ENCODE measurements at places on chromosomes 13 and 19.

DNA sequence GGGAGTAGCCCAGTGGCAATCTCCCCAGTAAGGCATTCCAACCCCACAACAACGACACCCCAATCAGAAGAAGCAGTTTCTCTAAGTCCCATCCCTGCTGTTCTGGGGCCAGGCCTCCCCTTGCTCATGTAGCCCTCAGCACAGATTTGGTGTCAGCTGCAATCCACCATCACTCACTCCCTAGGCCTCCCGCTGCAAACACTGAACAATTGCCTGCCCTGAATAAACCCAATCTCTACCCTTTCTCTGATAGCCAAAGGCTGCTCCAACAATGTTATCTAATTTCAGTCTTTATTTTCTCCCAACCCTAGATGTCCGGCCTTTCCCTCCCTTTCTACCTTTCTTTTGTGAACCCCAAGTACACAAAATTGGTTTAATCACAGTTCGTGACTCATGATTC, 5.6 kb upstream of the SOX21 start:
- peak; percentile 8 for DNase-seq

- no peak for DNase-seq
These were observed 7.4 kb upstream of the SIGLEC11 start for GRCh38 chr19:49968279-49968922.

DNA sequence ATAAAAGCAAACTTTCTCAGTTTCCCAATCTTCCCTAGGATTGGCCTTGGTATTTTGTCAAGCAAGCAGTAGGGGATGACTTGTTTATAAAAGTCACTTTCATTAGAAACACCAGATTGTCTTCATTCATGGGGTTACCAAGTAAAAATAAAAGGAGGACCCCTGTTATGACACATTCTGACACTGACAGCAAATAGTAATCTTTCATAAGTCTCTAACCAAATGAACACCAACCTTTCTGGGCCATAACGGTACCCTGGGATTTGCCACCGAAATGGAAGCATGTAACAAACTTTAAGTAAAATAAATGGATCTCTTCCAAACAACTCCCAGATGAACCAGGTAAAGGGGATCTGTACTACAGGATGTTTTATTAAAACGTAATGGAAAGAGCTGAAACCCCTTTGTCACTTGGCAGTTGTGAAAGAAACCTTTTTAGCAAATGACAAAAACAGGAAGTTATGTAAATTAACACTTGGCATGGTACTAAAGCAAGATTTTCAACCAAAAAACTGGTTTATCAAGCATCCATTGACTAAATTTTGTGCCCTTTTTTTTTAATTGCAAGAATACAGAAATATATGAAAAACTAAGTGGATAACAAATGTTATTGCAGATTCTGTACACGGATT, 335.6 kb downstream of the RBM26 start:
- DNase-seq, result no peak

GRCh38 chr19:35154525-35155406, at the start of gene FXYD5:
TSS of gene FXYD5 (plus strand) at chr19:35154735. CDS start at chr19:35155551, 816 bp downstream.
- peak; percentile 57 for DNase-seq

- DNase-seq, result no peak
These were observed 134.6 kb upstream of the ARGLU1 start for GRCh38 chr13:106702505-106702904.

DNA sequence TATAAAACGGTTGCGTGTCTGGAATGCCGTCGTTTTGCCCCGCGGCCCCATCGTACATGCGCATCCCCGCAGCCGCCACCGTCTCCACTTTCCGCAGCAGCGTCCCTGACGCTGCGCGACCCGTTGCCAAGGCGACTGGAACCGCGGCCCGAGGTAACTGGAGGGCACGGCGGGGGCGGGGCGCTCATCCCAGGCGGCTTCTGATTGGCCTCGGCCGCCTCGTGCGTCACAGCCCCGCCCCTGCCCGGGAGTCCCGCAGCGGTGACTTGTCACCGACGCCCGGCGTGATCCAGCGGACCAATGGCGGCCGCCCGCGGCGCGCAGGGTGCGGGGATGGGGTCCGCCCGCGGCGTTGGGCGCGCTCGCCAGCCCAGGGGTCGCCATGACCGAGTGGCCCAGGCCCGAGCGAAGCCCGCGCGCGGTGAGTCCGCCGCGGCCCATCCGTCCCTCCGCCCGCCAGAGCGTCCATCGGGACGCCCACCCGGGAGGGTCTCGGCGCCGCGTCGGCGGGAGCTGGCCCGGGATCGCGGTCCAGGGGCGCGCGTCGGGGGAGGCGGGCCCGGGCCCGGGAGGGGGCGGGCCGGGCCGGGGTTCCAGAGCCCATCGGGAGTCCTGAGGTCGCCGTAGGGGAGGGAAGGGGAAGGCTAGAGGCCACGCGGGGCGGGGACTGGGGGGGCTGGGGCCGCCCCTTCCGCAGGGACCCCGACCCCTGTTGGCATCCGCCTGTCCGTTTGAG, at the start of gene ZSCAN1:
Gene ZSCAN1 (plus strand): TSS at position 285 of the 736 bp plus-strand sequence. CDS start 3,812 bp downstream, outside the sequence.
- no peak for DNase-seq

Measured in HEK293T (cell line).